ENCODE measurements at places on chromosomes 3 and 15. TPM values are rescaled to one million over a fixed set of nuclear protein-coding genes. Genes with fewer than 3 reads are reported as not detected.

Gene CCDC13
- 0.39 TPM for total RNA-seq

Gene GOLGA6L9
- 1.6 TPM for total RNA-seq

GRCh38 chr3:82743196-82743595 lies 981.8 kb upstream of the GBE1 start:
- DNase-seq = no peak
- no peaks in the 10 kb centered on the region for H3K36me3 ChIP-seq
- no peaks in the 10 kb centered on the region for H3K27me3 ChIP-seq
- no peak overlapping the region for H3K27ac ChIP-seq
- no peak overlapping the region for H3K4me3 ChIP-seq
- H3K4me1 ChIP-seq = no peaks in the 10 kb centered on the region

DNA sequence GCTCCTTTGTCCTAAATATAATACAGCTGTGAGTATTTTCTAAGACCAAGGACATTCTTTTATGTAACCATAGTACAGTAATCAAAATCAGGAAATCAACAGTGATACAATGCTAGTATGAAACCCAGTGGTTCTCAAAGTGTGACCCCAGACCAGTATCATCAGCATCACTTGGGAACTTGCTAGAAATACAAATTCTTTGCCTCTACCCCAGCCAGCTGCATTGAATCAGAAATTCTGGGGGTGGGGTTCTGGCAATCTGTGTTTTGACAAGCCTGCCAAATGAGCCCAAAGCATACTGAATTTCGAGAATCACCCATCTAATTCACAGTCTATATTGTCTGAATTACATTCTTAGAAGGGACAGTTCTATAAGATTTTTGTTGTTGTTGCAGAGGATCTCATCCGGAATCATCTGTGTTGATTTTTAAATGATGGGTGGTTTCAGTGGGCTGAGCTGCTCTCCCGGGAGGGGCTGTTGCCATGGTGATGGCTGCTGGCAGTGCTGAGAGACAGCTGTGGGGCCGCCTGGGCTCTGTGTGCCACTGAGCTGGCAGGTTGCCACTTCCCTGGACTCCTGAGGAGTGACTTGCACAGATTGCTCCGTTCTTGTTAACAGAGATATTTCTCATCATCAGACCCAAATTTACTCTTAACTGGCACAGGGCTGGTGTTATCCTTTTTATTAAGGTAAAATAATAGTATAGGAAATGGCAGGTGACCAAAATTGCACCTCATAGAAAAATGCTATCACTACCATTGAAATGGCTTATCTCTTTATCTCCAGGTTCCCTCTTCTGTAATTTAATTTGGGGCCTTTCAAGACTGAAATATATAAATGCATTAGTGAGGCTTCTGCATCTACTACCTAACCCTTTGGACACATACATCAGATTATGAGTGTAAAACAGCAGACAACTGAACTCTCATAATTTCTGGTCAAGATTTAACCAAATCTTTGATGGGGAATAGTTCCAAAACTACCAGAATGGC lies 56.5 kb downstream of the NEK11 start:
- no peaks in the 10 kb centered on the region for H3K27me3 ChIP-seq
- H3K36me3 ChIP-seq = no peaks in the 10 kb centered on the region
- peak; percentile 49 for DNase-seq
- no peaks in the 10 kb centered on the region for H3K4me1 ChIP-seq
- H3K27ac ChIP-seq = no peak overlapping the region

DNA sequence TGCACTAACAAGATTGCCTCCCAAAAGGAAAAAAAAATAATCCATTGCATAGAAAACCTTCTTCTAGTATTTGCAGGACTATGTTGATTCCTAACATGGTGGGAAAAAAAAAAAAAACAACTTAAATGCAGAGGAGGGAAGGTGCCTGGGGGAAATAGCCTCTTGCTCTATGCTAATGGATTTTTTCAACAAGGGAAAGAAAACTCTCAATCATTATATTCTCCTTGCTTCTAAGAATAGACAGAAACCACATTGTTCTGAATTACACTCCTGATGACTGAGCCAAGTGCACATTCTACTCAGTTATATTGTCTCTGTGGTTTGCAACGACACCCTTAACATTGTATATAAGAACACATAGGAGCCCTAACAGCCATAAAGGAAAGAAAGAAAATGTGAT lies 760.2 kb downstream of the NAALADL2 start:
- H3K27me3 ChIP-seq = no peaks in the 10 kb centered on the region
- H3K27ac ChIP-seq = no peak overlapping the region
- no peak overlapping the region for H3K4me3 ChIP-seq

DNA sequence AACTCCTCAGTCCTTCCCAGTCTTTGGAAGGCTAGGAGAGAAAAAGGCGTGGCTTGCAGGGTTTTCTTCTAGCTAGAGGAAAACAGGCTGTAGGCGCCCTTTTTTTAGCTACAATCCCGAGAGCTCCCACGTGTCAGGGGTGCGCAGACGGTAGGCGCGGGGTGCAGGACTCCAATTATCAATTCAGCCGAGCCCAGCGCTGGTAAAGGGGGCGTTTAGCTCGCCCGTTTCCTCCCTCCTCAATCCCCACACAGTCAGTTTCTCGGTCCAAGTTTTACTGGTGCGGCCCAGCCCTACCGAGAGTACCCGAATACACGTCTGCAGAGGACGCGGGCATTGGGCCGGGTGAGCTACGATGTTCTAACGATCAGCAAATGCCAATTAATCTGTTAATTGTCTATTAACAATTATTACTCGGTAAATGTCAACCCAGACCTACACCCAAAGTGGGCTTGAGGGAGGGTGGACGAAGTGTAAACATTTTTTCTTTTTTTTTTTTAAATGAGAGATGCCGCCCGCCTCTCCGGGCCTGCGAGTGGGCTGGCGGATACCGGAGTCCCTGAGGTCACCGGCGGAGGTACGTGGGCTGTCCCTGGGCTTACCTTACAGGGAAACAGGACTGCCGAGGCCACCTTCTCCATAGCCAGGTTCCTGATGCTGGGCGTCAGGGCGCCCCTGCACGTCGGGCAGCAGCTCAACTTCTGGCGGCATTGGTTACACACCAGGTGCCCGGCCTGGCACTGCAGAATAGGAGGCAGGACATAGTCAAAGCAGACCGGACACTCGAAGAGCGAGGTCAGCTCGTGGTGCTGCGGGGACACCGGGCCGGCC lies 923 bp downstream of the SIAH2 start:
- no peak overlapping the region for H3K27ac ChIP-seq
- peaks cover 16% of the 10 kb centered on the region for H3K36me3 ChIP-seq
- H3K27me3 ChIP-seq = no peaks in the 10 kb centered on the region

- no peak overlapping the region for H3K4me3 ChIP-seq
- H3K27ac ChIP-seq = no peak overlapping the region
- no peaks in the 10 kb centered on the region for H3K4me1 ChIP-seq
- H3K36me3 ChIP-seq = no peaks in the 10 kb centered on the region
- no peak for DNase-seq
- H3K27me3 ChIP-seq = no peaks in the 10 kb centered on the region
Observed at GRCh38 chr3:101259485-101260341, 60.7 kb downstream of the IMPG2 start.

GRCh38 chr3:45776301-45776595 lies 20.1 kb downstream of the SLC6A20 start:
- H3K27ac ChIP-seq = no peak overlapping the region
- no peaks in the 10 kb centered on the region for H3K36me3 ChIP-seq
- no peak for DNase-seq

- H3K27ac ChIP-seq = no peak overlapping the region
- no peak overlapping the region for H3K4me3 ChIP-seq
- H3K4me1 ChIP-seq = peaks cover 13% of the 10 kb centered on the region
- H3K27me3 ChIP-seq = no peaks in the 10 kb centered on the region
- no peak for DNase-seq
Observed at GRCh38 chr15:71801935-71802655, 8.3 kb upstream of the NR2E3 start.
